ENCODE measurements at places on chromosomes 6 and 20.

DNA sequence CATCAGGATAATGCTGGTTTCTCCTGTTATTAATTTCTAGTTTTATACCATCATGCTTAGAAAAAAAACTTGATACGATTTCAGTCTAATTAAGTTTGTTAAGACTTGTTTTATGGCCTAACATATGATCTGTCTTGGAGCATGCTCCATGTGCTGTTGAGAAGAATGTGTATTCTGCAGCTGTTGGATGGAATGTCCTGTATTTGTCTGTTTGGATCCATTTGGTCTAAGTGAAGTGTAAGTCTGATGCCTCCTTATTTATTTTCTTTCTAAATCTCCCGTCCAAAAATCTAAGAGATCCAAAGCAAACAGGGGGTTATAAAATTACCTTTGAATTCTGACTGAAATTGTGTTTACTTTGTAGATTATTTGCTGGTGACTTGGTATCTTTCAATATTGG is 30.0 kb upstream of the PRND start:
- no peak for DNase-seq

DNA sequence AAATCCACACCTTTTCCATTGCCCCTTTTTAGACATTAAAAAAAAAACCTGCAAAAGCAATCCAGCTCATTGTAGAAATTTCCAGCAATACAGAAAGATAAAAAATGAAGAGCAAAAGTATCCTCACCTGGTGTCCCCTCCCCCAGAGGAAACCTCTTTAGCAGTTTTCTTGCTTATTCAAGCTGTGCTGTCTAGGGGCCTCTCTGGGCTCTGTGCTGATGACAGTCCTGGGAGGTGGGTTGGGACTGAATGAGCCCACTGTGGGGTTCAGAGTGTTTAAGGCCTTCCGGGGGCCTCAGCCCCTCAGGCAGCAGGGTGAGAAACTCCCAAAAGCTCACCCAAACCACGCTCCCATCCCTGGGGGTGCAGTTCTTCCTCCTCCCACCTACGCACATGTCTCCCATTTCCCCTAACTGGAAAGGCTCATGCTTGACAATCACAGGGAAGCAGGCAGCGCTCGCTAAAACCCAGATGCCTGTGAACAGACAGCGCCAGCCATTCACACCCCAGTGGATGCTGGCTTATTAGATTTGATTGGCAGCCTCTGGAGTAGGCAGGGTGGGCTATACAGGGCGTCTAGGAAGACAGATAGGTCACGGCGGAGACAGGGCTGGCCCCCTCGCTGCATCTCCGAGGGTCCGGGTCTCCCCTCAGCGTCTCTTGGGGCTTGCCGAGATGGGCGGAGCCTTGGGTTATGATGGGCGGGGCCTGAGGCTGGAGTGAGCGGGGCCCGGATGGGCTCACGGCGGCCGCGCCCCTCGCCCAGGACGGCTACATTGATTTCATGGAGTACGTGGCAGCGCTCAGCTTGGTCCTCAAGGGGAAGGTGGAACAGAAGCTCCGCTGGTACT is 4.6 kb downstream of the GUCA1A start:
- no peak for DNase-seq

- no peak for DNase-seq
Measured at GRCh38 chr6:138948546-138949179, 39.4 kb downstream of the REPS1 start.

DNA sequence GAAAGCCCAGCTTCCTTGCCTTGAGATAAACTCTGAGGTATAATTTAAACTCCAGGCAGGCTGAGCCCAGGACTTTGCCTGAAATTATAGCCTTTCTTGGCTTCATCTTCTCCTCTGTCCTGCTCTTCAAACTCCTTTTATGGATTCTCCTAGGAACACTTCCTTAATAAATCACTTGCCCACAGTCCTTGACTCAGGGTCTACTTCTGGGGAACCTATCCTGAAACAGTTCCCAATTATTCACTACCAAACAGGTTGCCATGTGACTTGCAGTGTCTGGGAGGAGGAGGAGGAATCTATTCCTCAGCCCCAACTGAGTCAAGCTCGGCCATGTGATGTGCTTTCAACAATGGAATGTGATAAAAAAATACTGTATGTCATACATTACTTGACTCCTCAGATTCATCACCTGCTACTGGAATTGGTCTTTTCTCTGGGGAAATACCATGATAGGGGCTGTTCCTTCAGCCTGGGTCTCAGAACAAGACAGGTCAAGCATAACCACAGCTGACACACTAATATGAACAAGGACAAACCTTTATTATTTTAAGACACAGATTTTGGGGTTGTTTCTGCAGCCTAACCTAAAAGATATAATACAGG is 20.5 kb upstream of the CDKN1A start:
- peak; percentile 68 for DNase-seq

DNA sequence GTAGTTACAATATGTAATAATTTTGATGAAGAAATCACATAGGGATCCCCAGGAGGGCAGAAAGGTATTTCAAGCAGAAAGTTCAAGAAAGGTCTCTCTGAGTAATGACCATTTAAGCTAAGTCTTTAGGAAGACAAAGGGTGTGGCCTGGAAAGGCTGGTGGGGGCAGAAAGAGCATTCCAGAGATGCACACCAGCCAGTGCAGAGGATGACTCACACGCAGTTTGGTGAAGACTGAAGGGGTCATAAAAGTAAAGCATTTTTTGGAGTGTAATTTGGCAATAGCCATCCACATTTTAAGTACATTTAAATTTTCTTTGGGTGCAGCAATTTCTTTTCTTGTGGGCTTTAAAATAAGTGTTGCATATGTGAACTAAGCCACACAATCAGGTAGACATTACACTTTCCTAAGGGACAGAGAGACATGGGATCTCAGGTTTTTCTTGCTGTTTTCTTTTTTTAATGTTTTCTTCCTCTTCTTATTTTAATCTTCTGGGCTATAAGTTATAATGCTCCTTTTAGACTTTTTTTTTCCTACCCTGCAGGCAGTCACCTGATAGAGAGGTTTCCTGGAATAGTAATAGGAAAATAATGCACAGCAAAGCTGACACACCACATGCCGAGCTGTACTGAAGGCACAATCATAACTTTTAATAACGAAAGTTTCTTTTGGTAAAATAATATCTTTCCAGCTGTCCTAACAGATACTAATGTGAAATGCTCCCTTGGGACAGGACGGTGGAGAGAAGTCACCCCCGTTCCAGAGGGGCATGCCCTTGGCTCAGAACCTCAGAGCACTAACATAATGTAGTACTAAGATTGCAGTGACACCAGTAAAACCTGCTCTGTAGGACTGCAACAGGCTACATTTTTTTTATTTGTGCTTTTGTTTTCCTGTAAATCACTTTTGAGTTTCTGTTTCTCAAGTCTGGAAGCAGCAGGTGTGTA is 49.6 kb upstream of the PTPRK start:
- peak; percentile 81 for DNase-seq

GRCh38 chr20:59997896-59998295 is 39.7 kb downstream of the CDH26 start:
- DNase-seq = no peak

GRCh38 chr6:144007478-144008119 is 460 bp downstream of the PLAGL1 start:
- peak; percentile 19 for DNase-seq

DNA sequence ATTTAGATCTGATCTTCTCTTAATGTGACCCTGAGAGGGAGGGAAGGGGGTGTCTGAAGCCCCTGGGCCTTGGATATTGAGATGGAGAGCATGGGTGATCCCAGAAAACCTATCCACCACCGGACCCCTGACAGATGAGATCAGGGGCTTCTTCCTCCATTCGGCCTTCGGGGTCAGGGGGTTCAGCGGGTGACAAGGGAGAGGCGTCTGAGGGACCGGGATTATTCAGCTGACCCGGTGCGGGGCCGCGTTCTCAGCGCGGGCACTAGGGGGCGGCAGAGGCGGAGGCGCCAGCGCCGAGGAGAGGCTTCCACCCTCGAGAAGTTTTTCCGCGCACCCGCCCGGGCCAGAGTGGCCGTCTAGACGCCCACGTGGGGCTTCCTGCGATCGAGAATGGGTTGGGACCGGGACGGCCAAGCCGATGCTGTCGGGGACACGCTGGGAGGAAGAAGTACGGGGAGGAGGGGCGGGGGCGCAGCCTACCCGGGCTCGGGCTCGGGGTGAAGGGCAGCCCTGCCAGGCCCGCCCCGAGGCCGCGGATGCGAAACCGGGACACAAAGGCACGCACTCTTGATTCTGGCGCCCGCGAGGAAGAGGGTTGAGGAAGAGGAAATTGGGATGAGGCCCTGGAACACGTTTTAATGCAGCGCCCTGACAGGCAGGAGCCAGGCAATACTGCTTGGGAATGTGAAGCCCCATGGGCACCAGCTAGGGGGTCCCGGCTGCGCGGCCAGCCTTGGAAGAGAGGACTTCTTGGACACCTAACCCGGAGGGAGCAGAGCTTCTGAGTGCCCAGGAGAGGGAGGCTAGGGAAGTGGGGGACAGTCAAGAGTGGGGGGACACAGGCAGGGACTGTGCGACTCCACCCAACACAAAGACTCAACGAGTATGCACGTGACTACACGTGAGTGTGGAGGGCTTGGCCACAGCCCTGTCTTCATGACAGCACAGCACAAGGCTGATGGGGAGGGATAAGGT is 30.6 kb downstream of the COL11A2 start:
- peak; percentile 45 for DNase-seq

- peak; percentile 61 for DNase-seq
Measured at GRCh38 chr6:134821928-134822864, 127.7 kb downstream of the ALDH8A1 start.
